ENCODE measurements at places on chromosomes 1 and 21.

DNA sequence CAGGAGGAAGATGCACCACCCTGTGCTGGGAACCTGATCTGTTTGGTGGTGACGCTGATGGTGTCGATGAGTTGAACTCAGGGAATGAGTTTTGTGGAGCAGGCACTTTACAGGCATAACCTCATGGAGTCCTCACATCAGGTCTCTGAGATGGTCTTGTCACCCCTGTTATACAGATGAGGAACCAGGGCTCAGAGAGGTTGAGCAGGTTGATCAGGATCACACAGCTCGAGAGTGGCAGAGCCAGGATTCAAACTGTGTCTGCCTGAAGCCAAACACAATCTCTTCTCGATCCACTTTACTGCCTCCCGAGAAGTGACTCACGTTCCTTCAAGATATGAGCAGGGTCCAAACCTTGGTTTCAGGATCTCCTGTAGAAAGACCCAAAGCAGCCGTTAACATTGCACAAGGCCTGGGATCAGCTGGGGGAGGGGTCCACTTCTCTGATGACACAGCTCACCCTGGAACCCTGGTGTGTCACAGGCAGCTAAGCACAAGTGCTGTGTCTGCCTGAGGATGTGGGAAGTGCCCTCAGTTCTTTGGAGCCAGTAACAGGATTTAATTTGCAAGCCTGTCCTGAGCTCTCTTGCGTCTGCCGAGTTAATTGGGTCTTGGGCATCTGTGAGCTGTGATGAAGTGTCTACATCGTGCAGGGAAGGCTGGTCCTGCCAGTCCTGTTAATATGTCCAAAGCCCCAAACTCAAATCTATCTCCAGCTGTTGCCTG, 65.4 kb upstream of the STUM start:
- DNase-seq: no peak

- DNase-seq: no peak
Measured at GRCh38 chr1:9402717-9403225, 110.1 kb downstream of the SPSB1 start.

- DNase-seq: peak; percentile 76
Measured at GRCh38 chr1:204065174-204065985, 7.5 kb upstream of the SOX13 start.

DNA sequence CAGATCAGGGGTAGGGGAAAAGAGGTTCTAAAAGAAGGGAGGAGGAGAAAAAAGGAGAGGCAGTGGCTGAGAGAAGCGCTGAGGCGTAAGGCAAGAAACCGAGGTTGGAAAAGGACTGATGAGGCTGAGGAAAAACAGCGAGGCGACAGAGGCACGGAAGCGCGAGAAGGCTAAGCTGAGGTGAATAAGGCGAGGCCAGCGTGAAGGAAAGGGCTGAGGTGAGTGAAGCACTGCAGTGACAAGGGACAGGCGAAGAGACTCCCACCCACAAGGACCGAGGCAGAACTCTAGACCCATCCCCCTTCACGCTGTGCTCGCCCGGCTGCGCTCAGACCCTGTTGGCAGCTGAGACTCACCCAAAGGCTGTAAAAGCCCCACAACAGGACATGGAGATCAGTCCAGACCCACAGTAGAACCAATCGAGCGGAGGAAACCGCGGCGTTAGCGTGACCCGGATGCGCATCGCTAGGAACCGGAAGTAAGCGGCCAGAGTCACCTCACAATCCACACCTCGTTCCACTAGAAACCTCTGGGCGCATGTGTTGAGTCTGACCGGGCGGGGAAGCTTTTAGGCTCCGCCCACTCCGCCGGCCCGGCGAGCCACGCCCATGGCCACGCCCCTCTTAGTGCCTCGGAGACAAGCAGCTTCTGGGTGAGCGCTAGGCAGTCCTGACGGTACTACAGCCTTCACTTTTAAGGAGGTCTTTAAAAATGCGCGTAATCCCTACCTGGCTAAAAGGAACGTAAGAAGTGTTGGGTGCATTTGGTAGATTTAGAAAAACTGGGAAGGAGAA, at the start of gene EYA3:
Gene EYA3, minus strand, starts transcription at position 443 of the 794 bp plus-strand sequence. CDS start 30,584 bp downstream, outside the sequence.
- peak; percentile 100 for DNase-seq

DNA sequence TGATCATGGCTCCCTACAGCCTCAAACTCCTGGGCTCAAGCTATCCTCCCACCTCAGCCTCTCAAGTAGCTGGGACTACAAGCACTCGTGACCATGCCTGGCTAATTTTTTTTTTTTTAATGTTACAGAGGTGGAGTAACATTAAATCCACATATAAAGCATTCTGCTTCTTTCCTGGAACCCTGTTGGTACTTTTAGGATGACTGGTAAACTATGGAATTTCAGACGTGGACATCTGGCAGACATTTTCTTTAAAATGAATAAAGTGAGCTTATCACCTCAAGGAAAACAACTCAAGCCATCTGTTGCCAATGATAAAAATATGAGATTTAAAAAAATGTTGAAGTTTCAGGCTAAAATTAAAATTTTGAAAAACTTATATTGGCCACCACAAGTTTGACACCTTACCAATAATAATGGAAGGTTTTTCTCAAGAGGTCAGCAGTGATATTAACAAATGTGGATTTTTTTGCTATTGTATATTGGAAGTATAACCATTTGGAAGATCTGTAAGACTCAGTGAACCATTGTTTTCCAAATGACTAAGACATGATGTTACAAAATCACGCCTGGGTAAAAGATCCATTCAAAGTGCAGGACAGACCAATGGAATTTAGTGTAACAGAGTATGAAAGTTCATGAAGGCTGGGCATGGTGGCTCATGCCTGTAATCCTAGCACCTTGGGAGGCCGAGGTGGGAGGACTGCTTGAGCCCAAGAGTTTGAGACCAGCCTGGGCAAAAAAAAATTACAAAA, 52.7 kb upstream of the EIF4G3 start:
- DNase-seq: no peak

DNA sequence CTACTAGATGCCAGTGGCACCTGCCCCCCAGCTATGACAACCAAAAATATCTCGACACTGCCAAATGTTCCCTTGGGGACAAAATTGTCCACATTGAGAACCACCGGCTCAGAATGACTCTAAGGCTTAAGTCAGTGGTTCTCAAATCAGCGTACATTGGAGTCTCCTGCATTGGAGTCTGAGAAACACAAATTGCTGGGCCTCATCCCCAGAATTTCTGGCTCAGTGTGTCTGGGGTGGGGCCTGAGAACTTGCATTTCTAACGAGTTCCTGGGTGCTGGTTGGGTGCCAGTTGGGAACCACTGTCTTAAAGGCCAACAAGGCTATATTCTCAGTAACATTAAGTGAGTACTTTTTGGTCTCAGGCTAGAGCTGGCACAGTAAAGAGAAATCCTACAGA, 77.7 kb upstream of the GADD45A start:
- DNase-seq: no peak

DNA sequence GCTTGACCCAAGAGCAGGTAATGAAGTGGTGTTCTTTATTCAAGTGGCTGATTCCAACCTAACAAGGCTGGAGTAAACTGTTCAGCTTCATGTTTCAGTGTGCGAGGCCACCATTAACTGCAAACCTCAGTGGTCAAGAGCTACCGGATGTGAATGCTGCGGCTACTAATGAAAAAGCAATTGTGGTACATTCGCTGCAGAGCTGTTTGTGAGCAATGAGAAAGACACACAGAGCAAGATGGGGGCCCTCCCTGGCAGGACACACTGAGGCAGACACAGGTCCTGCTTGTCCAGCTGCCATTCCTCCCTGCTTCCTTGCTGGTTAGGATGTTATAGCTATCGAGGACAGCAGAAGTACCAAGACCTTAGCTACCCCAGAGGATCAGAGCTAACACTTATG, 26.1 kb downstream of the SYF2 start:
- DNase-seq: no peak

GRCh38 chr1:88985692-88986091, 6.7 kb downstream of the KYAT3 start:
- DNase-seq: no peak

GRCh38 chr1:3356827-3357460, 97.5 kb upstream of the ARHGEF16 start:
- no peak for DNase-seq

DNA sequence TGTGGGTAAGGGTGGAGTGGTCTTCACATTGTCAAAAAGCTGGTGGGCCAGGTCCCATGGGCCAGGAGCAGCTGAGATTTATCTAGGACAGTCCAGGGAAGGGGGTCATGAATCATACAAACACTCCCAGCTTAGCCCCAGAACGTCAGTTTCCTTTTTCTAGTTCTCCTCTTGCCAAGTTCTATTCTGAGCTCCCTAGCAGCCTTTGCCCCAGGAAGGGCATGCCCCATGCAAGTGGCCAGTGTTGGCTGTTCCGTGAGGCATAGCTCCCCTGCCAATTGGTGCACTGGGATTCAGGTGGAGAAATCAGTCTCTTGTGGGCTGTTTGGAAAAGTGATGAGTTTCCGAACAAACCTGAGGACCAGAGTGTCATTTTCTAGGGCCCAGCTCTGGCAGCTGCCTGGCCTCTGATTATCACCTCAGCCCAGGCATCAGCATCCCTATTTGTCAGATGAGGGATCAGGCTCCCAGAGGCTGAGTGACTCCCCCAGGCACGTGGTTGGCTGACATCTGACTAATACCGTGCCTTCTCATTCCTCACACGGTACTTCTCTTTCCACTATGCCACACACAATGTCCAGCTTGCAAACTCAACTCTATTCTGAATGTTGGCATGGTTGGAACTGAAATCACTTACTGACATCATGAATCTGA, 14.2 kb upstream of the MYOM3 start:
- no peak for DNase-seq

DNA sequence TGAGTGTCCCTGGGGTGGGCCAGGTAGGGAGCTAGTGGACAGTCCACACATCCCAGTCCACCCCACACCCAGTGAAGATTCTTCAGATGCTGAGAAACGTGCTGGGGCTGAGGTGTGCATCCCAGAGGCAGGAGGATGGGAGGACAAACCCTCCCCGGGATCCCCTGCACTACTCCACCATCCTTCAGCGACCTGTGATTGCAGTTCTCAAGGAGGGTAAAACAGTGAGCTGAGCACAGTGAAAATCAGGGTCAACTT, 51.0 kb downstream of the ELK4 start:
- DNase-seq: no peak

GRCh38 chr1:210233216-210233494, 559 bp downstream of the SERTAD4 start:
- no peak for DNase-seq

DNA sequence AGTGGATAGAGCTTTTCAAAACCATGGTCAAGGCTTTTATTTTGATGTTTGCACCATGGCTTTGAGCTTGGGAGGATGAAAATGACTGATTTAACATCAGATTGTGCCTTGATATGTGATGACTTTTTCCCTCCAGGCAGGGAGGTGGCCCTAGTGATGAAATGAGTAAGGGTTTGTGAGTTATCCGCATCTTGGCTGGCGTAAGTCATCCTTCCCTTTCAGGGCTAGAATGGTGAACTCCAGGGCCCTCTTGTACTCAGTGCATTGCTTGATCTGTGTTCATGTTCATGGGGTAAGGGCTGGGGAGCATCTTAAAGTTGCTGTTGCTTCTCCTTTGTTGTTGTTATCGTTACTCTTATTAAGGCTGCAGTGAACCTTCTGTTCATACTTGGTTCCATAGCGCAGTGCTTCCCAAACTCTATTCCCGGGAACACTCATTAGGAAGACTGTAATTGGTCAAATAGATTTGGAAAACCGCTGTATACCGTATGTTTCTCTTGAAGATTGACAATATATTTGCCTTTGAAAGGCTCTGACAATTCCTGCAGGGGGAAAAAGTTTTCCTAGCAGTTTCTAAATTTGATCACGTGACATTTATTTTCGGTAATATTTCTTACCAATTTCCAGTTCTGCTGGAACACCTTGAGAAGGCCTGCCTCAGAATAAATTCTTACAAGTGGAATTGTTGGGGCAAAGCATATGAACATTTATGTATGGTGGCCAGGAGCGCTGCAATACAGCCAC, 23.1 kb downstream of the GPR137B start:
- DNase-seq: no peak

GRCh38 chr21:27213303-27213702, 246.4 kb upstream of the ADAMTS5 start:
- no peak for DNase-seq

DNA sequence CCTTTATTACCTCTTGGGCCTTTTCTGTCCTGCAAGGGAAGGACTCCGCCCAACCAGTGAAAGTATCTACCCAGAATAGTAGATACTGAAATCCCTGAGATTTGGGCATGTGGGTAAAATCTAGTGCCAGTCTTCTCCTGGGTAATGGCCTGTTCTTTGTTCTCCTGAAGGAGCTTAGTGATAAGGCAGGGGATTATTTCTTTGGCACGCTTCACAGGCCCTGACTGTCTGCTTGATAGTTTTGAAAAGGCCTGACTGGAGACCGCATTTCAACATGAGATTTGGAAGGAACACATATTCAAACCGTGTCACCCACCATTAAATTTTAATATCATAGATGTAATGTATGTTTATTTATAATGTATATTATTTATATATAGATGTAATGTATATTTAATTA, 48.9 kb downstream of the RASAL2 start:
- DNase-seq: no peak
